ENCODE measurements at places on chromosomes 6 and 20. TPM values are rescaled to one million over a fixed set of nuclear protein-coding genes. Genes with fewer than 3 reads are reported as not detected.

- DNase-seq = peak; percentile 2
These were observed 45.5 kb upstream of the GLP1R start for GRCh38 chr6:39003072-39003471.

DNA sequence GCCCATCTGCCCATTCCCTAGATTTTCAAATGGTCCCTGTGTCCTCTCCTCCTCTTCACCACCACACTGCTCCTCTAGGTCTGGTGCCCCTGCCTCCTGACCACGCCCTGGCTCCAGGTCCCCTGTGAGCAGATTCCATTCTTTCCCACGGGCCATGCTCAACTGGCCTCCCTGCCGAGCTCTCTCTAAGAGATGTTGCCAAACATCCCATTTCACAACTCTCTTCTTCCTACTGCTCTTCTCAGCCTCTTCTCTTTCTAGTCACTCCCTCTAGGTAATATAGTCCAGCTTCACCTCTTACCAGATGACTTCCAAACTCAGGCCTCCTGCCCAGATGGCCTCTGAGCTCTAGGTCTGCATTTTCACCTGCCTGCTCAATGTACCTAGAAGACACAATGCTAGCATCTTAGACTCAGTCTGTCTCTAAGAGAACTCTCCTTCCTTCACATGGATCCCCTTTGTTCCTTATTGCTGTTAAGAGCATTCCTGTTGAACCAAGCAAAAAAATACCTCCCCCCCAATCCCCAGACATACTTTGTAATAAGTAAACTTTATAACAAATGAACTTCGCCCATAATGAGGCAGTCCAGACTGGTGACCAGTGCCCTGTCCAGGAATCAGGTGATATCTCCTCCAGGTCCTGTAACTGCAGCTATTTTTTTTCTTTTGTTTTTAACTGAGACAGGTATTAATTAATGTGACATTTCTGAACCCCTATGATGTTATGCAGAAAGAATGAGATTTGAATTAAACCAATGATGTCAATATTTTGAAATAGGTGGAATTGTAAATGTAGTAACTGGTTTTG, 79.0 kb downstream of the LYRM4 start:
- no peak for DNase-seq

DNA sequence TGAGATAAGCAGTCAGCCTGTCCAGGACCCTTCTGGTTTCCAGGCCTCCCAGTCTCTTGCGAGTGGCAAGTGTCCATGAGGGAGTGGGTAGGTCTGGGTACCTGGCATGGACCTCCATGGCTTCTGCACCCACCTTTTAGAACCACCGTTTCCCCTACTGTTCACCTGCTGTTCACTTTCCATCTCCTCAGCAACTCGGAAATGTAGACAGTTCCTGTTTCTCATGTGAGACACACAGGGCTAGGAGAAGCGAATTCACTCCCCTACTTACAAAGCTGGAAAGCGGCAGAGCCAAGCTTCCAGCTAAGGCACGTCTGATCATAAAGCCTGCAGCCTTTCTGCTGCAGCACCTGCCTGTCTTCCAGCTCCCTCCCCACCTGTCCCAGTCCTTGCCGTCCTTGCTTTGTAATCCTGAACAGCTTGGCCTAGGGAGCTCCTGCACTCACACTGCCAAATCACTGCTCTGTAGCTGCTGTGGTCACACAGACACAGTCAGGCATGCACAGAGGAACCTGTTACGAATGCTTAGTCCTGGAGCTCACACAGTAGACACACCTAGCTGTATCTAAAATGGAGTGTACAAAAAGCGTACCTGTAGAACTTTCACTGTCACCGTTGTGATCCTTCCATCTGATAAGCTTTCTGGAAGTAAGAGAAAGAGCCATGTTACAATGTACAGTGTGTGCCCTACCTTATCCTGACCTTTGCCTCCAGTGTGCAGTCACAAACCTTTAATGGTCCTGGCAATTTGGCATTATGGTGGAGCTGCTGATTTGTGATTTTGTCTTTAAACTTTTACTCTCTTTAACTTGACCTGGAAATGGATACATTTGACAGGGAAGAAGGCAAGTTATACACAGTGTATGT, 294.1 kb downstream of the NRN1 start:
- DNase-seq = no peak

DNA sequence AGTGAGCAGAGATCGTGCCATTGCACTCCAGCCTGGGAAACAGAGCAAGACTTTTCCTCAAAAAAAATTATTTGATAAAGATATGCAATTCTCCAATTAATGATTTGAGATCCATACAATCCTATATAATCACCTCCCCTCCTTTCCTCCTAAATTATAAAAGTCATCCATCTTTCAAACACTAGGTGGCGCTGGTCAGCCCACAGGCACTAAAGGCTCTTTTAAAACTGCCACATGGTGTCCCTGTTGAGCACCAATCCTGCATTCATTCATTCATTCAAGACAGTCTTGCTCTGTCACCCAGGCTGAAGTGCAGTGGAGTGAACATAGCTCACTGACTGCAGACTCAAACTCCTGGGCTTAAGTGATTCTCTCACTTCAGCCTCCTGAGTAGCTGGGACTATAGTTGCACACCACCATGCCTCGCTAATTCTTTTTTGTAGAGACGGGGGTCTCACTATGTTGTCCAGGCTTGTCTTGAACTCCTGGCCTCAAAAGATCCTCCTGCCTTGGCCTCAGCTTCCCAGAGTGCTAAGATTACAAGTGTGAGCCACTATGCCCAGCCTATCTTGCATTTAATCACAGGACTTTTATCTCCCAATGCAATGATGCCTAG, 58.7 kb upstream of the SLC2A12 start:
- peak; percentile 72 for DNase-seq

DNA sequence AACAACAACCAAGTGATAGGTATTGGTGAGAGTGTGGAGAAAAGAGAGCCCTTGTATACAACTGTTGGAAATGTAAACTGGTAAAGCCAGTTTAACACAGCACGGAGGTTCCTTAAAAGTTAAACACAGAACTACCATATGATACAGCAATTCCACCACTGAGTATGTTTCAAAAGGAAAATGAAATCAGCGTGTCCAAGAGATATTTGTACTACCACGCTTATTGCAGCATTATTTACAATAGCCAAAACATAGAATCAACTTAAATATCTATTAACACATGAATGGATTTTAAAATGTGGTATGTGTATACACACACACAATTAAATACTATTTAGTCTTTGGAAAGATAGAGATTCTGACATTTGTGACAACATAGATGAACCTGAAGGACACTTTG, 1.1 kb downstream of the PTCHD4 start:
- no peak for DNase-seq

DNA sequence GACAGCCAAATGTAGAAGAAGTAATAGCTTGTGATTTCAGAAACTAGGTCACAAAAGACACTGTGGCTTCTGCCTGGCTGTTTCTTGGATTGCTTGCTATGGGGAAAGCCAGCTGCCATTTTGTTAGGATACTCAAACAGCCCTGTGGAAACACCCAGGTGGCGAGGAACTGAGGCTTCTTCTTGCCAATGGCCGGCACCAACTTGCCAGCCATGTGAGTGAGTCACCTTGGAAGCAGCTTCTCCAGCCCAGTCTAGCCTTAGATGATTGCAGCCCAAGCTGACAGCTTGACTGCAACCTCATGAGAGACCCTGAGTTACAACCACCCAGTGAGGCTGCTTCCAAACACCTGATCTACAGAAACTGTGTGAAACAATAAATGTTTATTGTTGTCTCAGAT, 11.9 kb upstream of the KIAA1755 start:
- DNase-seq = no peak

GRCh38 chr6:44223319-44224028, at the start of gene SLC29A1:
SLC29A1 (plus strand) TSS chr6:44223595; CDS start chr6:44227314, 3,719 bp downstream.
- peak; percentile 39 for DNase-seq

- peak; percentile 25 for DNase-seq
These were observed 5.2 kb downstream of the SLC35D3 start for GRCh38 chr6:136927292-136927691.

DNA sequence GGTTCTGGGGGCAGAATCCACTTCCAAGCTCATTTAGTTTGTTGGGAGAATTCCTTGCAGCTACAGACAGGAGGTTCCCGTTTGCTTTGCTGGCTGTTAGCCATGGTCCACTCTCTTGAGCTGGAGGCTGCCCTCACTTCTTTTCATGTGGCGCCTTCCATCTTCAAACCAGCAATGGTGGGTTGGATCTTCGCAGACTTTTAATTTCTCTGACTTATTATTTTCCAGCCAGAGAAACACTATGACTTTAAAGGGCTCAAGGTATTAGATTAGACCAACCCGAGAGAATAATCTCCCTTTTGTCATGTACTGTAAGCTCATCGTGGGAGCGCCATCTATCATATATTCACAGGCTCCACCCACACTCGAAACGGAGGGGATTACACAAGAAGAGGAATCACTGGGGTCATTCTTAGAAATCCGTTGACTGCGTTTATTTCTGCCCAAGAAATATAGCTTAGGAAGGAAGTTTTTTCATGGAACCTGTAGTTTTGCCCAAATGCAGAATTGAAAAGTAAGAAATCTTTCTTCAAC, 38.9 kb downstream of the SAMD5 start:
- DNase-seq = no peak

DNA sequence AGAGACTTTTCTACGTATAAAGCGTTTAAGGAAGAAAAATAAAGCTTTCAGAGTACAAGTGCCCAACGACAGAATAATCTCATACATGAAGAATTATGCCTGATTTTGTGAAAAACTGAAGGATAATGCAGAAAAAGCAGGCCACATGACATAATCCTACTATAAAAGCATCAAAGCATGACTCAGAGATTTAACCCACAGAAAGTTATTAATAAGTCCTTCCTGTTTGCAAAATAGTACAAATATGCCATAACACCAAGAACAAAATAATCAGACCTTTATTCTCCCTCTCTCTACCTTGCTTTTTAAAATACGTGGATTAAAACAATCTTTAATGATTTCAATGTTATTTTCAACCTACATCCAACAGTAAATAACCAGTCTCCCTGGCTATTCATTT, 118.6 kb upstream of the BCLAF1 start:
- peak; percentile 40 for DNase-seq

DNA sequence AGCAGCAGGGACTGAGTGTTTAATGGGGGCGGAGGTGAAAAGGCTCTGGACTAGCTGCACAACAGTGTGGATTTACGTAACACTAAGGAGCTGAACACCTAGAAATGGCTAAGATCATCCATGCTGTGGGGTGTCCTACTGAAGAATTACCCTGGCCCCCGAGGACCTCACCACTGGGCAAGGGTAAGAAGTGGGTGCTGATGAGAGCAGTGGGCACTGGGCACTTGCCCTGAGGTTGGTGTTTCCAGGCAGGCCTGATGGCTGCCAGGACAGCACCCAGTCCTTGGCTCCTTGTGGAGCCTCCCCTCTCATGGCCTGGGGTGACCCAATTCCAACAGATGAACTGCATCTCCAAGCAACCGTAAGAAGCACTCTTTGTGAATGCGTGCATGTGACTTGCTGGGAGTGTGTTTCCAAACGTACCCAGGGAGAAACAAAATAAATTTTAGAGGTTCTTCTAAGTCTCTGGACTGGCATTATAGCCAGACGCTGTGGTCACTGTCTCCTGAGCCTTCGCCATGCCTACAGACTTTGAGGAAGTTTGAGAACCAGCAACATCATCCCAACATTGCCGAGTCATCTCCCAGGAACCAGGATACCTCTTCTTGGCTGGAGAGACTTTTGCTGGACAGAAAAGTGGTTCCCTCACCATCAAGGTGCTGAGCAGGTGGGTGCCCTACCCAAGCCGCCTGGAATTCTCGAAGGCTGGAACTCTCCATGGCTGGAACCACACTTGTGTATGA, 245.9 kb downstream of the ERMARD start:
- DNase-seq = no peak

GRCh38 chr20:63421913-63422312, 50.5 kb downstream of the KCNQ2 start:
- no peak for DNase-seq

- no peak for DNase-seq
These were observed 3.1 kb downstream of the RSPH3 start for GRCh38 chr6:158996856-158997255.

DNA sequence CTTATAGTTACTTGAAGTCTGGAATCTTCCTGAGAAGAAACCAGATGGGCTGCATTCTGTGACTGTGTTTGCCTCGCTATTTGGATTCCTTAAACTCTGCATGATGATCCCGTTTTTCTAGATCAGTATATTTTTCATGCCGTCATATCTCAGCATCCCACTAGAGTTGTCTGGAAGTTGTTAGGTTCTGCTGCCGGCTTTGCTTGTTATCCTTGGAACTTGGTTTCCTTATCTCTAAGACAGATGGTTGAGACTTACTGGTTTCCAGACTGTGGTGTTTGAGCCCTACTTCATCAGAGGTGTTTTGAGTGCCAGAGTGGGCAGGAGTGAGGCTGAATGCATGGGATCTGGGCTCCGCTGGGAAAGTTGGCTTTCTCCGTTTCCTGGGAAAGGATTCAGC, 50.3 kb downstream of the CDS2 start:
- DNase-seq = no peak

GRCh38 chr6:109299776-109300564, 82.3 kb downstream of the CD164 start:
- DNase-seq = peak; percentile 90

GRCh38 chr6:153503810-153504209, 372.7 kb upstream of the RGS17 start:
- peak; percentile 7 for DNase-seq

GRCh38 chr6:166785131-166785530, 158.1 kb upstream of the RPS6KA2 start:
- no peak for DNase-seq

- no peak for DNase-seq
These were observed 214.5 kb downstream of the TBX18 start for GRCh38 chr6:84549917-84550316.

DNA sequence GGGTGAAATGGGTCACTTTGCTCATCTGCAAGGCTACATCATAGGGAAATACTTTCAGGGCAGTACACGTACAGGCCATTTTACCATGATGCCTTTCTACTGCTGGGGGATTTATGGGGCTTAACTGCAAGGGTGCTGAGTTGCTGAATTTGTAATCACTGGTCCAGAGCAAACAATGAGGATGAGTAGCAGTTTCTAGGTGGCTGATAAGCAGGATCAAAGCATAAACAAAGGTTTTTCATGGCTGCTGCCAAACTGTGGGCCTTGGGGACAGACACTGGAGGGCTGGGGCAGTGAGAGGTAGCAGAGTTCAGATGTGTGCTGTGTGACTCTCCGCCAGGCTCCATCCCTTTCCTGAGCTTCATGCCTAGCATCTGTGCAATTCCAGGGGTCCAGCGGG, 68.3 kb downstream of the CNBD2 start:
- DNase-seq = no peak

Gene C6orf15
- not detected for total RNA-seq

Gene MOXD1
- total RNA-seq = 19.0 TPM

Gene SLC24A3
- total RNA-seq = 1.7 TPM

Gene LAMA2
- total RNA-seq = 52.0 TPM

Gene DOK5
- 1.0 TPM for total RNA-seq

Gene ARMC12
- 4.1 TPM for total RNA-seq

Gene SLC17A9
- total RNA-seq = 2.5 TPM

Gene BNIP5
- total RNA-seq = 0.12 TPM
